ENCODE measurements at places on chromosomes 5 and 9.

- no peaks in the 10 kb centered on the region for H3K27me3 ChIP-seq
- H3K4me1 ChIP-seq, result no peaks in the 10 kb centered on the region
- no peak overlapping the region for H3K4me3 ChIP-seq
- DNase-seq, result no peak
- no peak overlapping the region for H3K27ac ChIP-seq
Observed at GRCh38 chr9:35237311-35237710, 75.5 kb downstream of the UNC13B start.

DNA sequence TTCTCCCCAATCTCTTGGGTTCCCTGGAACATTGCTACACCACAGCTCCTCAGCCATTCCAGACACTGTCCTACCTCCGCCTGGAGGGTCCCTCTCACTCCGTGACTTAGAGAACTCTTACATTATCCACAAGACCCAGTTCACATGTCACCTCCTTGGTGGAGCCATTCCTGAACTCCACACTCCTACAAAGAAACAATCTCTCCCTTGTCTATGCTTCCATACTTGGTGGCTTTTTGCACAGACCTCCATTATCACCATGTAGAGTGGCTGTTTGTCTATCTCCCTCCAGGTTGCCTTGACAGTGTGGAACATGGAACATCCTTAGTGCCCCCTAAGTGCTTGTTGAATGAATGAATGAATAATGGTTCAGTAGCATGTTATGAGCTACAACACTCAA is 105.9 kb downstream of the PAX5 start:
- no peak overlapping the region for H3K27ac ChIP-seq
- no peak for DNase-seq
- H3K36me3 ChIP-seq, result no peaks in the 10 kb centered on the region
- H3K4me1 ChIP-seq, result peaks cover 42% of the 10 kb centered on the region

DNA sequence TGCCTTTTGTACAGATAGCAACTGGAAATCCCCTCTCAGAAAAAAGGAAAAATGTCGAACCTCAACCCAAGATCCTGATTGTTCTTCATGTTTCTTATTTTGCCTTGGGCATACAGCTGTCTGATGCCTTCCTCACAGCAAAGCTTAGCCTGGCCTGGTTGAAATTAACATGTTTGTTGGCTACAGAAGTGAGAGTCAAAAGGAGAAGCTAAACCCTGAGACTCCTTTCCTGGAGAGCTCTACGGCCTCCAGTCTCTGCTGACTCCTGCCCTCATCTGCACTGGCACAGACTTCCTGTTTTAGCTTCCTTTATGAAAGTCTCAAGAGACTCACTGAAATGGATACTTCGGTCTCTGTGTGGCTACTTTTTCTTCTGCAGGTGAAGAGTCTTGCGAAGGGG is 186.7 kb downstream of the PARP8 start:
- H3K4me1 ChIP-seq, result peaks cover 14% of the 10 kb centered on the region
- no peak overlapping the region for H3K4me3 ChIP-seq
- no peaks in the 10 kb centered on the region for H3K27me3 ChIP-seq

DNA sequence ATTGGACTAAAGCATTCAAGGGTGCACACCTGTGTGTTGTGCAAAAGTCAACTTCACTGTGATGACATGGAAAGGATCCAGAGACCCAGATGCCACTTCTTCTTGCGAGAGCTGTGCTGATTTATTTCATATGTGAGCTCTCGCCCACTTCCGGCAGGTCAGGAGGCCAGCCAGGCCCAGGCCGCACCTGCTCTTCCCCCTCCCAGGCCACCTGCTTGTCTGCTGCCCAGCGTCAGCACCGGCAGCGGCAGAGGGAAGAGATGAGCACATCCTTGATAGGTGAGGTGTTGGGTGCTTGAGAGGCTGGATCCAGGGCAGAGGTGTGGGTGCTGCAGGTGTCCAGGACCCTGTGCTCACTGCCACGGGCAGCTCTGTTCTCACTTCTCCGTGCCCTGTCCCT is 242.9 kb downstream of the FANCC start:
- H3K27ac ChIP-seq, result no peak overlapping the region
- no peak for DNase-seq
- no peak overlapping the region for H3K4me3 ChIP-seq
- no peaks in the 10 kb centered on the region for H3K27me3 ChIP-seq

DNA sequence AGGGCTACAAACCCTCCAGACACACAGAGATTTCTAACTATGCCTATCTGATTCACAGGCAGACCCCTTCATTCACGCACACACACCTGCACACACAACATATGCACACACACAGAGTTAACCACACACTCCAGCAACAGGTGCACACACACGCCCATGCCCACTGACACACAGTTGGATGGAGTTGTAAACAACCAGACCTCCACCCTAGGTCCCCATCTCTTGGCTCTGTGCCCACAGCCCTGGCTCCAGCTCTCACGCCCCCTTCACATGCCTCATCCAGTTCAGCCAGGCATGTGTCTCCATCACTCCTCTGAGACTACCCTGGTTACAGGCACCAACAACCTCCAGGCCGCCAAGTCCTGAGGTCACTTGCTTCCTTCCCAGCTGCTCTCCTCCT is 61.1 kb downstream of the PSD2 start:
- no peaks in the 10 kb centered on the region for H3K36me3 ChIP-seq
- no peak for DNase-seq
- H3K27ac ChIP-seq, result no peak overlapping the region
- no peak overlapping the region for H3K4me3 ChIP-seq
- H3K4me1 ChIP-seq, result no peaks in the 10 kb centered on the region

GRCh38 chr5:173228639-173229381 is 6.2 kb downstream of the NKX2-5 start:
- H3K36me3 ChIP-seq, result no peaks in the 10 kb centered on the region
- H3K27me3 ChIP-seq, result peaks cover 77% of the 10 kb centered on the region
- H3K4me3 ChIP-seq, result no peak overlapping the region
- H3K27ac ChIP-seq, result peak overlapping the region; percentile 21

- H3K27me3 ChIP-seq, result peaks cover 70% of the 10 kb centered on the region
- peaks cover 11% of the 10 kb centered on the region for H3K4me1 ChIP-seq
- H3K27ac ChIP-seq, result no peak overlapping the region
- no peak overlapping the region for H3K4me3 ChIP-seq
- DNase-seq, result no peak
- no peaks in the 10 kb centered on the region for H3K36me3 ChIP-seq
Observed at GRCh38 chr5:135492319-135492626, 40.1 kb upstream of the TIFAB start.

DNA sequence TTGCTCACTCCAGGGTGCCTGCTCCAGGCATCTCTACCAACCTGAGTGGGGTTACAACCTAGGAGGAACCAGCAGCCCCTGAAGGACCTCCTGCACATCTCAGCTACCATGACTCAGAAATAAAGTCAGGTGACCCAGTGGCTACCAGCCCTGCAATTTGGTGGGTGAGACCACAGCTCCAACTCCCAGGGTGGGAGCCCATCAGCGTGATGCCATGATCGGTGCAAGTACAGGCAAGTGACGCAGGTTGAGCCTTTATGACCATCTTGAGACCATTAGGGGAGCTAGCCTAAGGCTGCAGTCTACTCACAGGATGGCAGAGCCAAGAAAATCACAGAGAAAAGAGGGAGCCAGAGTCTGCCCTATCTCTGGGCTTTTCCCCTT is 8.6 kb downstream of the SEPTIN8 start:
- peaks cover 3% of the 10 kb centered on the region for H3K36me3 ChIP-seq
- no peak for DNase-seq
- H3K27ac ChIP-seq, result no peak overlapping the region
- no peaks in the 10 kb centered on the region for H3K27me3 ChIP-seq
- no peaks in the 10 kb centered on the region for H3K4me1 ChIP-seq

GRCh38 chr5:150175536-150175935 is 9.0 kb downstream of the CDX1 start:
- no peaks in the 10 kb centered on the region for H3K4me1 ChIP-seq
- H3K4me3 ChIP-seq, result no peak overlapping the region
- H3K27me3 ChIP-seq, result peaks cover 16% of the 10 kb centered on the region
- no peak for DNase-seq

DNA sequence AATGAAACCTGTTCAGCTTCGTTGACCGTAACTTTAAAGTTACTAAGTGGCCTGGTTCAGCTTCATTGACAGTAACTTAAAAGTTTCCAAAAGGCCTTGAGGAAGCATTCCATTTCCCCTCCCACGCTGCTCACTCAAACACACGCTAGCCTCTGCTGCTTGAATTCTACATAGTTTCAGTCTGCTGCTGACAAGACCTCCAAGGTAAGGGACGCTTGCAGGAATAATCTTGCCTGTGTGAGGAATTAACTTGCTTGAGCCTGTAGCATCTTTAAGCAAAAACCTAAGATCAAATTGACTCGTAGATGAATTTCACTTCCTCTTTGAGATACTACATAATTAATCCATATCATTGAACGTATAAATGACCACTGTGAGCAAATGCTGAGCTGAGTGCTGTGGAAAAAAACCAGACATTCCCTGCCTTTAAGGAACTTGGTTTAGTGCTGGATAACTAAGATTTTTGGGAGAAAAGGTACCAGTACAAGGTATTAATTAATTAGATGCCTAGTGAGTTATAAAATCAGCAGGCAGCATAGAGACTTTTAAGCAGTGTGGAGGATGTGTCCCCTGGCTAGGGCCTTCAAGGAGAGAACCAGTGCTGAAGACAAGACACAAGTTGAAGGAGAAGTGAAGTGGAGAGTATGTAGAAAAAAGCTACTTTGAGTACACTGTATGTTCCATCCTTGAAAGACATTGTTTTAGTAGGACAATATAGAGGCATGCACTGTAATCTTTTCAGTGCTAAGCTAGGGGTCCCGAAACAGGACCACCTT is 39.2 kb downstream of the GRAMD2B start:
- H3K27me3 ChIP-seq, result no peaks in the 10 kb centered on the region
- H3K4me1 ChIP-seq, result peaks cover 7% of the 10 kb centered on the region
- DNase-seq, result no peak
- H3K4me3 ChIP-seq, result no peak overlapping the region

DNA sequence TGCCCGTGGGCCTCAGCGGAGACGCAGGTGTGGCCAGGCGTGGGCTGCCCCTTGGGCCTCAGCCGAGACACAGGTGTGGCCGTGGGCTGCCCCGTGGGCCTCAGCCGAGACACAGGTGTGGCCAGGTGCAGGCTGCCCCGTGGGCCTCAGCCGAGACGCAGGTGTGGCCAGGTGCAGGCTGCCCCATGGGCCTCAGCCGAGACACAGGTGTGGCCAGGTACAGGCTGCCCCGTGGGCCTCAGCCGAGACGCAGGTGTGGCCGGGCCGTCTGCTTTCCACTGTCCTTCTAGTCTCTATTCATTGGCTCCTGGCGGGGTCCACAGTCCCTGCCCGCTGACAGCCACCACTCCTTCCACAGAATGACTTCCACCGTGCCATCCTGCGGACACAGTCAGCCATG is 56.1 kb downstream of the KCNT1 start:
- no peak overlapping the region for H3K27ac ChIP-seq
- no peaks in the 10 kb centered on the region for H3K36me3 ChIP-seq
- H3K4me1 ChIP-seq, result no peaks in the 10 kb centered on the region
- no peak overlapping the region for H3K4me3 ChIP-seq
- no peak for DNase-seq

DNA sequence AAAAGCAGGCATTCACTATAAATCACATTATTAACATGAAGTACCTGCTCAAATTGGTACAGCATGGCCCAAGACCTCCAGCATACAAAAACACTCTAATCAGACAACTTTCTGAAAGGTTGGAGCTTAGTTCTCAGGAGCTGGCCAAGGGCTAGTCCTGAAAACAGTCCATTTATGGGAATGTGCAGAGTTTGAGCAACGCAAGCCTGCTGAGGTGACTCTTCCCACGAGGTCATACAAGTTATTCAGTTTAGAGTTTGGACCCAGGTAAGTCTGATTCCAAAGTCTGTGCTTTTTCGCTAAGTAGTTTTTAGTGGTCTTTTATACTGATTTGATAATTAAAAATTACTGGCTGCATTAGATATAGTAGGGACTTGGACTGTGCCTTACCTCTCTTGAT is 52.6 kb downstream of the AP3S1 start:
- peaks cover 15% of the 10 kb centered on the region for H3K36me3 ChIP-seq
- H3K27me3 ChIP-seq, result no peaks in the 10 kb centered on the region
- H3K4me1 ChIP-seq, result no peaks in the 10 kb centered on the region
- H3K27ac ChIP-seq, result no peak overlapping the region
- DNase-seq, result no peak

DNA sequence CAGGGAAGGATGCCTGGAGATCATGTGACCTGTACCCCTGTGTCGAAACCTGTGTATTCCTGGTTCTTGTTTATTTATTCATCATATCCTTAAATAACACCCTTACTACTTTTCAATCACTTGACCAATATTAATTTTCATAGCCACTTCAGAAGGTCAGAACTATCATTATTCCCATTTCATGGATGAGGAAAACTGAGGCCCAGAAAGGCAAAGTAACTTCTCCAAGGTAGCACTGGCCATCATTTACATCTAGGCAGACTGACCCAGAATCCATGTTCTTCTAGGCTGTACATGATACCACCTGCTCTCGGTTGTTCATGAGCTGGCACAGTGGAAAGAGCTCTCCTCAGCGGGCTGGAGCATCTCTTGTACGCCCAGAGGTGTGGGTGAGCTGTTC is 49.4 kb downstream of the KCNIP1 start:
- no peak overlapping the region for H3K27ac ChIP-seq
- no peaks in the 10 kb centered on the region for H3K36me3 ChIP-seq
- H3K27me3 ChIP-seq, result peaks cover 20% of the 10 kb centered on the region
- H3K4me1 ChIP-seq, result no peaks in the 10 kb centered on the region
- DNase-seq, result no peak

DNA sequence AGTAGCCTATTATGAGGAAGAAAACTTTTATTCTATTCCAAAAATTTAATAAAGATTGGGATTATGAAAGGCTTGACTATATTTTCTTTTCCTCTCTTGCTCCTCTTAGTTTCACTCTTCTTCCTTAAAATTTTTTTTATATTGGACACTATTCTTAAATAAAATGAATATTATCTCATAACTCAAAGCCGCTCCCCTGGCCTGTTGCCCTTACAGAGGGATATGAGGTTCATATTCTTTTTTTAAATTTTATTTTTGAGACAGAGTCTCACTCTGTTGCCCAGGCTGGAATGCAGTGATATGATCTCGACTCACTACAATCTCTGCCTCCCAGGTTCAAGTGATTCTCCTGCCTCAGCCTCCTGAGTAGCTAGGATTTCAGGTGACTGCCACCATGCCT is 106.8 kb upstream of the MPDZ start:
- no peak for DNase-seq
- H3K36me3 ChIP-seq, result no peaks in the 10 kb centered on the region
- no peak overlapping the region for H3K27ac ChIP-seq
- no peaks in the 10 kb centered on the region for H3K4me1 ChIP-seq
- H3K4me3 ChIP-seq, result no peak overlapping the region

- H3K27ac ChIP-seq, result no peak overlapping the region
- H3K36me3 ChIP-seq, result no peaks in the 10 kb centered on the region
- no peak overlapping the region for H3K4me3 ChIP-seq
- no peaks in the 10 kb centered on the region for H3K4me1 ChIP-seq
Observed at GRCh38 chr5:86879086-86879485, 261.3 kb downstream of the COX7C start.

GRCh38 chr9:130911254-130912049 is 14.8 kb upstream of the QRFP start:
- no peak for DNase-seq
- no peaks in the 10 kb centered on the region for H3K4me1 ChIP-seq
- no peak overlapping the region for H3K27ac ChIP-seq
- no peaks in the 10 kb centered on the region for H3K27me3 ChIP-seq

GRCh38 chr9:16303506-16303905 is 567.0 kb downstream of the BNC2 start:
- no peaks in the 10 kb centered on the region for H3K4me1 ChIP-seq
- H3K27ac ChIP-seq, result no peak overlapping the region
- H3K27me3 ChIP-seq, result no peaks in the 10 kb centered on the region
- no peak overlapping the region for H3K4me3 ChIP-seq
- no peak for DNase-seq
